CD8-positive, alpha-beta T cell (primary cell): ENCODE measurements at places on chromosomes 5 and 9.

DNA sequence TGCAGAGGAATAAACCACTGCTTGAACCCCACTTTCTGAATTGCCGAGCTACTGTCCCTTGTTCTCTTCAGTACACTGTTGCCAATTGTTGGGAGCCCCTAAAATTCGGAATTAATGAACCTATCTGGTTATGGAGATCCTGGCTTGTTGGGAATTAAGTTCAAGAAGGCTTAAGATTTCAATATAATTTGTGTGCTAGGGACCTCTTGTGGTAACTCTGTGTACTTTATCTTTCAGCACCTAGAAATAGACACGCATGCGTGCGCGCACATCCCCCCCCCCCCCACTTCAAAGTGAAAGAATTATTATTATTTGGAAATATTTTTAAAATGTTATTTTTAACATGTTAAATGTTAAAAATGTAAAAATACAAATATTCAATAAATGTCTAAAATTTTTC is 53.3 kb upstream of the FAM169A start:
- no peak for DNase-seq

- DNase-seq: no peak
These were observed 249.5 kb upstream of the PTGER4 start for GRCh38 chr5:40430101-40430710.

GRCh38 chr9:2027543-2028160 is 12.5 kb downstream of the SMARCA2 start:
- DNase-seq: no peak

DNA sequence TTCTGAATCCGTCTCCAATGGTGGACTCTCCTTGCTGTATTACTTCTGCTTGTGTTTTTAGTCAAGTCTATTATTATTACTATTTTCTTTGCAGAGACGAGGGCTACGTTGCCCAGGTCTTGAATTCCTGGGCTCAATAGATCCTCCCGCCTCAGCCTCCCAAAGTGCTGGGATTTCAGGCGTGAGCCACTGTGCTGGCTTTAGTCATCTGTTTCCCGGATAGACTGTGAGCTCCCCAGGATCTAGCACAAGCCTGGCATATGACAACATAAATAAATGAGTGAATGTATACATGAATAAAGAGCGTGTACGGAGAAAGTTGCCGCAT is 439 bp upstream of the DDX46 start:
- DNase-seq: no peak

DNA sequence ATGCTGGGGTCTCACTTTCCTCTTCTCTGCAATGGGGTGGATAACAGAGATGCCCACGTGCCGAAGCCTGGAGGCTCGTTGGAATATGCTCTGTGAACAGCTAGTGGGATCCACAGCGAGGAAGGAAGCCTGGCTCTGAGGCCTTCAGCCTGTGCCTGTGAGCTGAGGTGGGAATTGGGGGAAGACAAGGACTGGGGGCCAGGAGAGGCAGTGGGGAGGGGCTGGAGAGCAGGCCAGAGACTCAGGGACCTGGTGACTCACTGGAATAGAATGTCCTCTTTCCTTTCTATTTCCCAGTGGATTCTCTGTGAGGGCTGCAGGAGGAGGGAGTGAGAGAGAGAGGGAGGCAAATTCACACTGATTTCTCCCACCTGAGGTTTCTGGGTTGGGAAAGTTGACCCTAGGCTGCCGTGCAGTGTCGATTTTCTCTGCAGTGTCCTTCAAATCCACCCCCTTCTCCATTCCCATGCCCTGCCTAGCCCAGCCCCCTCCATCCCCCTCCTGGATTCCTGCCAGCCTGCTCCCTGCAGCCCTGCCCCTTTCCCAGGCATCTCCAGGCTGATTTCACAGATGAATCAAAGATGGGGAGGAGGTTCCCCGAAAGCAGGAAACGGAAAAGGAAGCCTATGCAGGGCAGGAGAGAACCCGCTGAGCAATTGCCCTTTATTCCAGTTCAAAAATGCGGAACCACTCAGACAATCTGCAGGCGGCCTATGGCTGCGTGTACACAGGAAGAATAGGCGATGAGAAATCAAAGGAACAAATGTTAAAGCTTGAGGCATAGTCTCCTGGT is 1.4 kb upstream of the SPAAR start:
- no peak for DNase-seq

- no peak for DNase-seq
These were observed 3.2 kb downstream of the WDR5 start for GRCh38 chr9:134139081-134139480.

DNA sequence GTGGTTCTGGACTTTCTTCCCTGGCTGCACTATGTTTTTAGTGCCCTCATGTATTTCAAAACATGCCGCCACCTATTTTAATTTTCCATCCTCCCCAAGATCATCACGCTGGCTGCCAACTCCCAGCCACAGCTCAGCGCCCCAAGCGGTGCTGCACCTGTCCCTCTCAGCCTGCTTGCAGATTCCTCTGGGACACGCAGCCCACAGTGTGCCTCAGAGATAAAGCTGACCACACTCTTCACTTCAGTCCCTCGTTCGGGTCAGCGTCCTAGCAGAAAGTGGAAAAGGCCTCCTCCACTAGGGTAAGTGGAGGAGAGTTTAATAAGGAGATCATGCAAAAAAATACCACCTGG is 56.2 kb upstream of the CKS2 start:
- DNase-seq: no peak
